PC-3 (cell line): ENCODE measurements at places on chromosomes 11 and 22.

DNA sequence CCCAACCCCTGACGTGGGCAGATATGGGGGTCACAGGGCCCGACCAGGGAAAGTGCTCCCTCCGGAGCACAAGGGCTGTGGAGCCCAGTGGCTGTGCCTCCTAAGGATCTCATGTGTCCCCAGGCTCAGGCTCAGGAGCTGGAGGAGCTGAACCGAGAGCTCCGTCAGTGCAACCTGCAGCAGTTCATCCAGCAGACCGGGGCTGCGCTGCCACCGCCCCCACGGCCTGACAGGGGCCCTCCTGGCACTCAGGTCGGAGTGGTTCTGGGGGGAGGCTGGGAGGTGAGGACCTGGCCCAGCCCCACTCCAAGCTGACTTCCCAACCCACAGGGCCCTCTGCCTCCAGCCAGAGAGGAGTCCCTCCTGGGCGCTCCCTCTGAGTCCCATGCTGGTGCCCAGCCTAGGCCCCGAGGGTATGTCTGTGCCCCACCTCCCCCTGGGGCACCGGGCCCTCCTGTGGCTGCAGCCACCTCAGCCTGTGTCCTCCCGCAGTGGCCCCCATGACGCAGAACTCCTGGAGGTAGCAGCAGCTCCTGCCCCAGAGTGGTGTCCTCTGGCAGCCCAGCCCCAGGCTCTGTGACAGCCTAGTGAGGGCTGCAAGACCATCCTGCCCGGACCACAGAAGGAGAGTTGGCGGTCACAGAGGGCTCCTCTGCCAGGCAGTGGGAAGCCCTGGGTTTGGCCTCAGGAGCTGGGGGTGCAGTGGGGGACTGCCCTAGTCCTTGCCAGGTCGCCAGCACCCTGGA lies 2.5 kb downstream of the RASSF7 start:
- no peak for DNase-seq

DNA sequence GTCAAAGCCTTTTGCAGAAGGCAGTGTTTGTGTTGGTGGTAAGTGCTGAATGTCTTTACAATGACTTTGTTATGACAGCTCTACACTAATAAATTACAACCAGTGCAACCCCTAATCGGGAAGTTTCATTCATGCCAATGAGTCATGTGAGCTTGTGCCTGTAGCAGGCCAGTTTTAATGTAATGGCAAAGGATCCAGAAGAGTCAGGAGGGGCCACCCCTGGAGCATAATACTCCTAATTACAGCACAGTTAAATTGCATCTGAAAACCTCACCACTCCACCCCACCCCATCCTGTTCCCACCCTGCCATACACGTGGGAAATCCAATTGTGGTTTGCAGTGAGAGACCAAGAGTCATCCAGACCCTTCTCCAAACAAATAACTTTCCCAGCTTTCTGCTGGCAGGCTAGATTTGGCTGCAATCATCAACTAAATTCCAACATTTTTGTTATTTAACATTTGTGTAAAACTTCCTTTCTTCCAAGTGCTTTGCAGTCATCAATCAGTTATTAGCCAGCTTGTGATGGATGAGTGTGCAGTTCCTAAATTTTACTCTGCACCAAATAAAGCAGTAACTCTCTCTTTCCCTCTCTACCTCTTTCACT lies 277.3 kb upstream of the FAT3 start:
- peak; percentile 64 for DNase-seq

DNA sequence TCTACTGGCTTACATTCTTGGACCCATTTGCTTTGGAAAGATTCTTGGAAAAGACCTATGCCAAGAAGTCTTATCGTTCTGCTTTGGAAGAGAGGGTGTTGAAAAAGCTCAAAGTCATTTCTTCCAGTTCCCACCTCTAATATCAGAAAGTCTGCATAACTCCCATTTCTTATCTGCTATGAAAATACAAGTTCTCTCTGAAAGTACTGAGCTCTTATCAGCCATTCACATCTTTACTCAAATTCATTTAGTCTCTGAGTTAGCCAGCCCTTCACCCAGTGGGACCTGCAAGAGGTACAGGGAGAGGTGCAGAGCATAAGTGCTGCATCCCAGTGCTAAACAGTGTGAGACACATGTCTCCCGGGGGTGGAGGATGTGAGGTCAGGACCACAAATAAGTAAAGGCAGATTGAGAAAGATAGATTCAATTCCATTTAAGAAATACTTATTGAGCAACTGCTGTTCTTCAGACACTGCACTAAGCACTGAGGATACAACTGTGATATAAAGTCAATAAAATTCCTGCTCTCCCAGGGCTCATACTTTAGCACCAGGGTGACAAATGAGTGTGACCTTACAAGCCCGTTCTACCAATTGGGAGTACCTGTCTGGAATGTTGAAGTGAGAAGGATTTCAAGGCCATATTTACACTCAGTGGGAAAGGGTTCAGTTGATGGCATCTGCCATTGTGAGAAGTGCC lies 76.7 kb downstream of the PISD start:
- DNase-seq, result no peak

GRCh38 chr11:128181088-128181480 lies 406.3 kb downstream of the ETS1 start:
- no peak for DNase-seq

- DNase-seq, result no peak
Observed at GRCh38 chr11:115716601-115717529, 212.7 kb upstream of the CADM1 start.

- DNase-seq, result no peak
Observed at GRCh38 chr11:79437981-79438630, 2.7 kb downstream of the TENM4 start.

- no peak for DNase-seq
Observed at GRCh38 chr11:133171374-133171773, 360.9 kb downstream of the OPCML start.

- DNase-seq, result peak; percentile 67
Observed at GRCh38 chr11:78231962-78232501, 43.3 kb downstream of the USP35 start.

DNA sequence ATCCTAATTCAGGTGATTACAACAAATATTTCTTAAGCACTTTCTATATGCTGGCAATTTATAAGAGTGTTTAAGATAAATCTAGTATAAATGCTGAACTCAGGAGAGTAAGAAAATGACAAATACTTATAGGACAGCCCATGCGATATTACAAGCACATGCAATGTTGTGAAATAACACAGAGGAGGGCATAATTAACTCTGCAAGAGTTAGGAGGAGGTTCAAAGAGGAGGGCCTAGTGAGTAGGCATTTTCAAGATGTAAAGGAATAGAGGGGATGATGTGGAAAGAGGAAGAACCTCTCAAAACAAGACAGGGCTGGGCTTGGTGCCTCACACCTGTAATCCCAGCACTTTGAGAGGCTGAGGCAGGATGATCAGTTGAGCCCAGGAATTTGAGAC lies 37.1 kb upstream of the IL17RA start:
- DNase-seq, result no peak

- DNase-seq, result no peak
Observed at GRCh38 chr11:11381471-11382105, 28.5 kb upstream of the CSNK2A3 start.

DNA sequence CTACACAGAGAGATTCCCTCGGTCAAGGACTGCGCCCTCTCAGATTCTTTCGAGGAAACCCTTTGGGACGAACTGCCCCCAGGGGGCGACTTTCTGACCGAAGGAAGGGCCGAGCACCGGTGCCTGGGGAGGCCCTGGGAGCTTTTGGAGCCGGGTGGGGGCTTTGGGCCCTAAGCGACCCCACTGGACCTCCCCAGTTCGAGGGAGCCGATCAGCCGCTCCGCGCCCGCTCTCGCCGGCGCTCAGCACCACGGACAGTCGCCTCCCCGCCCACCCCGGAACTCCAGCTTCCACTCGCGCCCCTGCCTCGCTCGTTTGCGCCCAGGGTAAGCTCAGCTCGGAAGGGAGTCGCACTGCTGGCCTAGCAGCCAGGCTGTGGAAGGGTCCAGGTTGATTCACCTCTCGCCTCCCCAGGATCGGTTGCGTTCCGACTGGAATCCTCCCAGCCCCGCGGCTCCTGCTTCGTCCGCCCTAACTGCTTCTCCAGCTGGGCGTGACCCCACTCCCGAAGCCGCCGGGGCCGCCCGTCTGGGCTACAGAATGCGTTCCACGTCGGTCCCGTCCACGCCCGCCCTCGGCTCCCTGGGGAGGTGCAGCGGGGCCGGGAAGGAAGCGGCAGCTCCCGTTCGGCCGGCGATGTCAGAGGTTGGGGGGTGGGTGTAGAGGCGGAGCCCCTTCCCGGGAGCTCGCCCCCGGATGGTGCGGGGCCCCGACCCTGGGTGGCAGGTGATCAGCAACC lies 428 bp downstream of the SCN3B start:
- DNase-seq, result peak; percentile 19

GRCh38 chr11:29321293-29322132 lies 695.3 kb downstream of the KCNA4 start:
- DNase-seq, result peak; percentile 81

- DNase-seq, result no peak
Observed at GRCh38 chr11:70900540-70900939, 351.8 kb downstream of the SHANK2 start.

GRCh38 chr11:109526931-109527330 lies 104.9 kb downstream of the C11orf87 start:
- DNase-seq, result no peak

- no peak for DNase-seq
Observed at GRCh38 chr11:113871336-113871735, 4.0 kb downstream of the USP28 start.

DNA sequence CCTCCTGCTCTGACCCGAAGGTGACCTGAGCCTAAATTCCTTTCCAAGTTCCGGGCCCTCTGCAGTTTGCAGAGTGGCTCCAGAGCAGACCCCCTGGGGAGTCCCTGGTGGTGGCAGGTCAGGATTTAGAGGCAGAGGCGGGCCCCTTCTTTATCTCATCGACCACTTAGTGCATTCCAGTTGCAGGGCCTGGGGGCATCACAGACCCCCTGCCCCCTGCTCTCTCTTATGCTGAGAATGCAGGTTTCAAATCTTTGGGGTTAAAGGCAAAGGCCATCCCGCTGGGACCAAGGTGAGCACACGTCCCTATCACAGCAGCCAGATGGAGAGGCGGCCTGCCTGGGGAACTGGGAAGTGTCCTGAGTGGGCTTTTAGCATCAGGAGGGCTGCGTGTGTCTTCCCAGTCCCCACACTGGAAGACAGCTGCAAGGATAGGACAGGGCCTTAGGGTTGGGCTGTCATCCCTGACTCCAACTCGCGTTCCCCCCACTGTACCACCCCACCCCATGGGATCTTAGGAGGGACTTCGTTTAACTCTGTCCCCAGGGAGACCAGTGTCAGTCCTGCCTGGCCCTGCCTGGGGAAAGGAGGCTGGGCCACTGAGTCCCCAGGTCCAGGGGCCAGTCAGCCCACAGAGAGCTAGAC lies 11.3 kb downstream of the DERL3 start:
- DNase-seq, result no peak

DNA sequence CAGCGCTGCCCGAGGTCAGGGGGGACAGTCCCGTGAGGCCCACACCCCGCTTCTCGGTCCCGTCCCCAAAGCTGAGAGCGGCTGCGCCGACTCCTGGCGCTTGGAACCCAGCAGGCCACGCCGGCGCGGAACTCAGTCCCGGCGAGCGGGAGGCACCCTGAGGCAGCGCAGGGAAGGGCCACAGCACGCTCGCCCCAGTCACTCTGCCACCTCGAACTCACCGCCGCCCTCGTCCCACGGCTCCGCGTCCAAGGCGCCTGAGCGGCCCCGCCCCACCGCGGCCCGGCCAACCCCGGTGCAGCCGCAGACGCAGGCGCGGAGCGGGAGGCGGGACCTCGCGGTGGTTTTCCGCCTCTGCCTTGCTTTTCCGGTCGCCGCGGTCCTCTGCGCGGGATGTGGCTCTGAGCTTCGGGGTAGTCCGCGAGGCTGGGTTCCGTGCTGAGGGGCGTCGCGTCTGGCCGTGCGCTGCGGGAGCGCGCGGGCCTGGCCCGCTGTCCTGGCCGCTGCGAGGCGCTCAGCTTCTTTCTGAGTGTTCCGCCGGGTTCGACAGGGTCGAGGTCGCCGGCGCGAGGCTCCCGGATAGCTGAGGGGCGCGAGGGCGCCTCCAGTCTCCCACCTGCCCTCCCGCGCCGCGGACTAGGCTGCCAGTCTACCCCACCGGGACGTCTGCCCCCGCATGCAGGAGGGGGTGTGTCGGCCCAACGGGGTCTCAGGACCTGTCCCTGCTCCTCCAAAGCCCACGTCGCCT lies at the start of gene CDPF1:
CDPF1 (minus strand) TSS at position 259 of the 748 bp plus-strand sequence. CDS start 2,009 bp downstream, outside the sequence.
- DNase-seq, result peak; percentile 82

GRCh38 chr11:123062892-123063825 lies 1.2 kb upstream of the HSPA8 start:
- DNase-seq, result peak; percentile 56

GRCh38 chr11:115718106-115718505 lies 213.9 kb upstream of the CADM1 start:
- DNase-seq, result no peak

GRCh38 chr11:92531065-92531739 lies 306.6 kb downstream of the FAT3 start:
- no peak for DNase-seq

GRCh38 chr11:11844272-11844671 lies 2.5 kb downstream of the USP47 start:
- DNase-seq, result no peak

- peak; percentile 63 for DNase-seq
Observed at GRCh38 chr11:111978028-111978771, 41.1 kb downstream of the DIXDC1 start.

- DNase-seq, result no peak
Observed at GRCh38 chr11:117839936-117840813, 15.6 kb upstream of the FXYD2 start.

GRCh38 chr11:134275534-134276395 lies at the start of gene GLB1L3:
Gene GLB1L3 (plus strand): TSS chr11:134276379. CDS start chr11:134276741, 362 bp downstream.
- no peak for DNase-seq

DNA sequence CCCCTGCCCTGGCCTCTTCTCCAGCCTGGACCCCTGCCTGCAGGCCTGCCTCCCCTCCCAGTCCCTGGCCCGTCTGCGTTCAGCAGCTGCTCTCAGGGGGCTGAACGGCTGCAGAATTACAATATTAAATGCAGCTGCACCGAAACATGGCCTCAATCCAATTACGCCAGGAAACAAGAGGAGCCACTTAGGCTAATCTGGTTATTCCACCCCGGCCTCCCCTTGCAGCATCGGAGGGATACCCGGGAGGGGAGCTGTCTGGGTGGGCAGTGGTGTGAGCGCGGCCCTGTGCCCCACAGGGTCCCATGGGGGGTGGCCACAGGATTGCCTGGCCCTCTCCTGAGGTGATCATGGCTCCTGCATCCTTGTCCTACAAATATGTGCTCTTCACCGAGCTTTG lies 42.6 kb downstream of the FLRT1 start:
- no peak for DNase-seq

- peak; percentile 12 for DNase-seq
Observed at GRCh38 chr11:104462341-104462740, 298.4 kb upstream of the PDGFD start.

- peak; percentile 98 for DNase-seq
Observed at GRCh38 chr11:107583629-107584195, 7.2 kb upstream of the ELMOD1 start.

GRCh38 chr11:846496-847098 lies 3.9 kb downstream of the TSPAN4 start:
- DNase-seq, result no peak

GRCh38 chr22:41820447-41820846 lies 12.5 kb upstream of the SREBF2 start:
- no peak for DNase-seq
